Endodermal cell (in vitro differentiated cells): ENCODE measurements at places on chromosomes 1 and 21. TPM values are rescaled to one million over a fixed set of nuclear protein-coding genes. Genes with fewer than 3 reads are reported as not detected.

DNA sequence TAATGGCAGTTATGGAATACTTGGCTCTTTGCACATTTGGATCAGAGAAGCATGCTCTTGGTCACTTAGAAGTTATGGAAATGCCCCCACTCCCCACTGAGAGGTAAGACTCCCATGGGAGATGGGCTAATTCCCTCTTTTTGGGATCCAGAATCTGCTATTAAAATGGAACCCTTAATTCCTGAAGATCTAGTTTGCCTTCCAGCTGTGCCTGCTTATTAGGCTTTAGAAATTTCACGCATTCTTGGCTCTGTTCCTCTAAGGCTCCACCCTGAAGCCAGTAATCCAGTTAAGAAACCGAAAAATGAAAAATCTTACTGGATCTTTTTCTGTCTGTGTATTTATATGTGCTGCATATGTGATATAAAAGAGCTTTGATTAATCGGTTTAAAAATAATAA is 76.7 kb downstream of the USH2A start:
- no peak for DNase-seq
- no peaks in the 10 kb centered on the region for H3K27me3 ChIP-seq
- H3K36me3 ChIP-seq: no peaks in the 10 kb centered on the region
- no peak overlapping the region for H3K4me3 ChIP-seq
- no peaks in the 10 kb centered on the region for H3K4me1 ChIP-seq

ARID4B gene
- 40.6 to 63.6 TPM (median 41.6 TPM) in 3 replicates for total RNA-seq

DNA sequence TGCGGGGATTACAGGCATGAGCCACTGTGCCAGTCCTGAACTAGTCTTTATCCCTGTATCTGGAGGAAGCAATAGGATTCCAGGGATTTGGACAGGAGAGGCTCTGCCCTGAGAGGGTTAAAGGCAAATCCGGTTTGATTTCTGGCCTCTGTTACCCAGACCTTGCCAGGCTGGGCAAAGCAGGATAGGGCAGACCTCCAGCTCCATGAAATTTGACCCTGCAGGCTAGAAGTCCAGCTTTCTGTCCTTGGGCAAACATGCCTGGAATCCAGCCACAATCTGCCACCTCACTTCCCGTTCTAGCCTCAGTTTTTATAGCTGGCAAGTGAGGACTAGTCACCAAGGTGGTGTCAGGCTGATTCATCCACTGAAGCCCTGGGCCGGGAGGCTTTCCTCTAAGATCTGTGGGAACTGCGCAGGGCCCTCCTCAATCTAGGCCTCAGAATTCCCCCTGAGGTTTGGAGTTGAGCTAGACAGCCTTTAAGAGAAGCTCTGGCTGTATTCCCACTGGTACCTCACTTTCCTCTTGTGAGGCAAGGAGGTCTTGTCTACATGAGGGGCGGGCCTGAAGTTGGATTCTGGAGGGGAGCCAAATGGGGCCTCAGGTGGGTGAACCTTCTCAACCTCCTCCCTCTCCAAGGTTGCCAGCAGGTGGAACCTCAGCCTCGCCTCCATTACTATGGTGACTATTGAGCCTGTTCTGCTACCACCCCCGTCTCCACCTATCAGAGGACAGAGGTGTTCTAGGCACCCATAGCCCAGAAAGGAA is 7.0 kb upstream of the P3R3URF start:
- peak; percentile 61 for DNase-seq
- no peak overlapping the region for H3K4me3 ChIP-seq
- no peaks in the 10 kb centered on the region for H3K27me3 ChIP-seq

- DNase-seq: no peak
- no peak overlapping the region for H3K4me3 ChIP-seq
- no peak overlapping the region for H3K27ac ChIP-seq
- H3K27me3 ChIP-seq: no peaks in the 10 kb centered on the region
Measured at GRCh38 chr1:199168888-199169585, 530.2 kb downstream of the PTPRC start.

DNA sequence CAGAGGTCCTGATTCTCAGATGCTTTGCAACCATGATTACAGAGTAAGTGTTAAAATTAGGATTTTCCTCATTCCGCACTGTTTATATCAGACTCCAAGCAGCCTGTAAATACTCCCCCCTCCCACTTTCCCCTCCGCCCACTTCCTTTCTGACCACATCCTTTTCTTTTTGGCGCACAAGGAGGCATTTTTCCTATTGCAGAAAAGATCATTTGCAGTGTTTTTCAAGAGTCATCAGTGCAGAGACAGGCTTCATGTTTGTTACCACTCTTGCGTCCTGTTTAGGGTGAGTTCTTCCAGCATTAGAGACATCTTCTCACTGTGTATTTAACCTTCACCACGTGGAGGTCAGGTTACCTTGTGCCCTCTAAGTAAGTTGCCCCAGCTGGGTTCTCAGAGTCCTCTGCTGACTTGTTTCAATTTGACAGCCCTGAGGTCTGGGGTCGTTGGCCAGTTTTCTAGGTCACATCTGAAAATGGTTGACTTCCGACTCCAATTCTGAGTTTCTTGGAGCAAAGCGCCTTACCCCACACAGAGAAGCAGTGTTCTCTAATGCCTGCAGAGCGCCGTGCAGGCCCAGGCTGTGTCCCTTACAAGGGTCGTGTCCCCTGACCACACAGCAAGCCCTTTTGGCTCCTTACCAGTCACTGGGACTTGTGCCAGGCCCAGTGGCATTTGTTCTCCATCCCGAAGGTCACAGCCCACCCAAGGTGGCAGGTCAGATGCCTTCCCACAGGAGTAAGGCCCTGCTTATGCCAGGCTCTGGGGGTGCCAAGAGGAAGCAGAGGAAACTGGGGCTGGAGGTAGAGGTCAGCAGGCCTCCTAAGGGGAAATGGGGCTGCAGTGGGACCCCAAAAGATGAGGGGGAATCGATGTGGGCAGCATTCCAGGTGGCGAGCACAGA is 85.6 kb downstream of the FAM78B start:
- no peak overlapping the region for H3K4me3 ChIP-seq
- peak; percentile 32 for DNase-seq
- no peak overlapping the region for H3K27ac ChIP-seq
- no peaks in the 10 kb centered on the region for H3K4me1 ChIP-seq

GRCh38 chr1:181551754-181552153 is 68.4 kb downstream of the CACNA1E start:
- no peak for DNase-seq
- H3K4me3 ChIP-seq: no peak overlapping the region
- no peaks in the 10 kb centered on the region for H3K36me3 ChIP-seq
- H3K27ac ChIP-seq: peak overlapping the region; percentile 53
- H3K4me1 ChIP-seq: no peaks in the 10 kb centered on the region

GRCh38 chr1:66489972-66490601 is 43.9 kb upstream of the SGIP1 start:
- DNase-seq: no peak
- no peaks in the 10 kb centered on the region for H3K4me1 ChIP-seq

DNA sequence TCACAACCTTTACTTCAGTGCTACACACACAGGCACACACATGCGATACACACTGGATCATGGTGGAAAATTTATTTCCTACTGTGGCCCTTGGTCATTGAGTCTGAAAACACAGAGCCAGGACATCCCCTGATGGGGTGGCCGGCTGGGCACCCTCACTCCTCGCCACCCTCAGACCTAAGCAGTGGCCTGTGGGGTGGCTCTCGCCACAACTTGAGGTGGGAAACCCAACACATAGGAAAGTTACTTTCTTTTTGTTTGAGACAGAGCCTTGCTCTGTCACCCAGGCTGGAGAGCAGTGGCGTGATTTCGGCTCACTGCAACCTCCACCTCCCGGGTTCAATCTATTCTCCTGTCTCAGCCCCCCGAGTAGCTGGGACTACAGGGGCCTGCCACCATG is 19.4 kb downstream of the CRYAA start:
- peak; percentile 18 for DNase-seq
- no peak overlapping the region for H3K27ac ChIP-seq
